Karpas-422 (cell line): ENCODE measurements at places on chromosomes 2 and 18. TPM values are rescaled to one million over a fixed set of nuclear protein-coding genes. Genes with fewer than 3 reads are reported as not detected.

Gene CENPA
- 10.0 and 21.1 TPM in 2 replicates for total RNA-seq

- DNase-seq = no peak
These were observed 6.0 kb upstream of the LIMS2 start for GRCh38 chr2:127681288-127681804.

DNA sequence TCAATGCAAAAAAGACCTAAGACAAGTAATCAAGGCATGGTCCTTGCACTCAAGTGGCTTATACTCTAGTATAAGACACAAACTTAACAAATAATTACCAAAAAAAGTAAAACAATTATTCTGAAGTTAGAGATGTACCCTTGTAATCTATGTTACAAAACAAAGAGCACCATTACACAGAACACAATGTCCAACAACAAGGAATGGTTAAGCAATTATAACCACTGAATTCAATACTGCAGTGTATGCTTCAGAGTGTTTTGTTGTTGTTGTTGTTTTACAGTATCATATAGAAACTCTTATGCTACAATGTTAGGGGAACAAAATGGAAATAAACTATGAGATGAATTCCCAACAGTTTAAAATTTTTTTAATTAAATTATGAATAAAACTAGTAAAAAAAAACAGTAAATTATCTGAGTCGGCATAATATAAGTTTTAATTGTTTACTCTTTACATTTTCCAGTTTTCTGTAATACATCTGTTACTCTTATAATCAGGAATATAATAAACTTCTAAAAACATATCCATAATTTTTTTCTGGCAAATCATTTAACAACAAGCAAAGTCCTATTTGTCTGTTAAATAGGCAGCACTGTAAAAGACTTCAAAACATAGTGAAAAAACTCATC lies 29.2 kb downstream of the ROCK2 start:
- no peak for DNase-seq

Gene NDC80
- 25.4 and 48.5 TPM in 2 replicates for total RNA-seq

GRCh38 chr2:26511466-26511865 lies 33.5 kb upstream of the OTOF start:
- no peak for DNase-seq

- DNase-seq = no peak
These were observed 1.9 kb downstream of the LIMS2 start for GRCh38 chr2:127673291-127674069.

GRCh38 chr2:240353944-240354343 lies 81.5 kb upstream of the GPC1 start:
- no peak for DNase-seq

DNA sequence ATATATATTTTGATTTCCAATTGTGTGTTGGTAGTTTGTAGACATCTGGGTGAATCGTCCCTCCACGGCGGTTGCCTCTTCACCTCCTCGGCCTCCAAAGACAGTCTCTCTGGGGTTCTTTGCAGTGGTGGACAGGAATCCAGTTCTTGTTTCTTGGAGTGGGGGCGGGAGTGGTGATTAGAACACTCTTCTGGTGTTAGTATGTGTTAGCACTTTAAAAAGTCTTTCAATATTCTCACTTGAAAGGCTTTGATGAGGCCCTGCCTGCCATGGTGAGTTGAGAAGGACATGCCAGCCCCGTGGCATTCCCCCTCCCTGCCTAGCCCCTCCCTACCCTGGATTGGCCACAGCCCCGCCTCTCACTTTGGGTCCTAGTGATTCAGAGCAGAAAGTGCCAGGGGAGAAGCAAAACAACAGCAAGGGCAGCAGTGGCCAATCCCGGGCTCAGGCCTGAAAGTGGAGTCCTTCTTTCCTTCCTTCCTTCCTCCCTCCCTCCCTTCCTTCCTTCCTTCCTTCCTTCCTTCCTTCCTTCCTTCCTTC lies 316.8 kb upstream of the HS6ST1 start:
- no peak for DNase-seq

Gene MREG
- total RNA-seq = 0.11 and 0.15 TPM in 2 replicates

Gene MSH6
- 82.9 and 124 TPM in 2 replicates for total RNA-seq
